GM12865 (cell line): ENCODE measurements at places on chromosomes 3 and 15.

DNA sequence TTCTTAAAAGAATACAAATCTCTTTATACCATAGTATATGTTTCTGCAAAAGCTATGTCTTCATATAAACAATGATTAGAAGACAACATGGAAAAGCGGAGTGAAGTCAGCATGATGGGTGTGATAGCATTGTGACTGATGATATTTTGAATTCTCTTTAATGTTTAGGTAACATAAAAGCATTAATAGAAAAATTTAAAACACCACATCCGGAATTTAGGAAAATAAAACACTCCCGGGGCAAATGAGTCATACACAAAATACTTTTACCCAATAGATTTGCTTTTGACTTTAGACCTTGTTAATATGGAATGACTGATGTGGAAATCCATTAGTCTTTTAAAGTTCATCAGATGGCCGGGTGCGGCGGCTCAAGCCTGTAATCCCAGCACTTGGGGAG lies 134.7 kb downstream of the P3H2 start:
- no peak for DNase-seq

GRCh38 chr3:185764980-185765370 lies 59.9 kb downstream of the IGF2BP2 start:
- no peak for DNase-seq

DNA sequence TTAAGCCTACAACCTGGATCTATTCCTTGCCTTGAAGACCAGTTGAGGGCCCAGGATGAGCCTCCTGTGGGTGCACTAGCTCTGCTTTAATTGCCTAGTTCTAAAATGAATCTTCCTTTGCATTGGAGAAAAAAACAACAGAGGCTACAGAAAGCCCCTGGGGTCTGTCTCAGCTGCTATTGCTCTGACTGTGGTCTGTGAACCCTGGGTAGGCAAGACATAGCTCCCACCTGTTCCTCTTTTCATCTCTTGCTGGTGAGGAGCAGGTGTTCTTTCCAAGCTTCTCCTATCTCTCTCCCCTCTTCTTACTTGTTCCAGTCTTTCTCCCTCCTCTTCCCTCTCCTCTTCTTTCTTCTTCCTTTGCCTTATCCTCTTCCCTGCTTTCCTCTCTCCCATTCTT lies 28.8 kb downstream of the RBP2 start:
- no peak for DNase-seq

GRCh38 chr15:44712346-44713005 lies 1.2 kb downstream of the B2M start:
- DNase-seq: peak; percentile 87

GRCh38 chr15:69491038-69491505 lies 38.5 kb downstream of the RPLP1 start:
- DNase-seq: no peak

DNA sequence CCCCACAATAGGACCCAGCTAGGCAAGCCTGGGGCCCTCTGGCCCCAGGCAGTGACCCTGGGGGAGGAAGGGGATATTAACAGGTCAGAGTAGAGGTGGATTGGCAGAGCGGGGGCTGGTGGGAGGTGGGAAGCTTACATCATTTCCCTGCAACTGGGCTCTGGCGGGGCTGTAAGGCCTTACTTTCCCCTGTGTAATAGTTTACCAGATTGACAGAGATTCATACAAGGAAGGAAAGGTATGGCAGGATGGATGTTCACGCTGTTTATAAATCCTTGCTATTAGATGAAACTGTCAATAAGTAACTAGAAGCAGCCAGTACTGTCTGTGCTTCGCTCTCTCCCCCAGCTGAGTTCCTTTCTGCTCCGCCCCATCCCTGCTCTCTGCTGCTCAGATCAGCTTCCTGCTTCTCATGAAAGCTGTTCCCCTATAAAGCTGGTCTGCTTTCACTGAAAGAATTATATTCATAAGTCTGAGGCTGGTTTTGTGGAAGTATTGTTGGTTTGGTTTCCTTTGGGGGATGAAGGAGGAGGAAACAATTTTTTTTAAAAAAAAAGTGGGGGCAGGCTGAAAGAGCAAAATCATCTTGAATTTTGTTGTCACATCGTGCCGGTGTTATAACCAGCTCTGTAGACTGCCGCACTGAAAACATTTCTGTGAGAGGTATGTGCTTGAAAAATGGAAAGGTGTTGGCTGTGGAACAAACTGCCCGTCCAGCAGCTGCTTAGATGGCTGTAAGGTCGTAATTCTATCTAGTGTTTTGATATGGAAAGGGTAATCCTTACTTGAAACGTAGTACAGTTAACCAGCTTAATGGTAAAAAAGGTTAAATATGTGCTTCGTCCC lies 76.4 kb downstream of the BBX start:
- DNase-seq: peak; percentile 69

DNA sequence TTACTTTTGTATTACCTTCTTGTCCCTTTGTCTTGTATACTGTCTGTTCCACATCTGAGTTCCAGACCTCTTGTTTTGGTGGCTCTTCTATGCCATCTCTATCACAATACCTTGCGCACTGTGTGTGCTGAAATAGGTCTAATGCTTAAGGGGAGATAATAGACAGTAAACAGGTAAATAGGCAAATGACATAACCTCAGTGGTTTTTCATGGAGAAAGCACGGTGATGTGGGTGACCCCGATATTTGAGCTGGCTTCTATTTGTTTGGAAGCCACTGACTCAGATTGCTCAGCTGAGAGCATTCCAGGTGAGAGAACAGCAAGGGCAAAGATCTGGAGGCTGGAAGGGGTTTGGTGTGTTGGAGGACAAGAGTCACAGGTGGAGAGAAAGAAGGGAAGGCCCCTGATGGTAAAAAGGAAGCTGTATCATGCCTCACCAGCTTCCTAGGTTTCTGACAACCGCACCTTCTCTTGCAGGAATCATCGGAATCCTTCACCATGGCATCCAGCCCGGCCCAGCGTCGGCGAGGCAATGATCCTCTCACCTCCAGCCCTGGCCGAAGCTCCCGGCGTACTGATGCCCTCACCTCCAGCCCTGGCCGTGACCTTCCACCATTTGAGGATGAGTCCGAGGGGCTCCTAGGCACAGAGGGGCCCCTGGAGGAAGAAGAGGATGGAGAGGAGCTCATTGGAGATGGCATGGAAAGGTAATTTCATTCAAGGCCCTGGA lies 795 bp downstream of the MCM2 start:
- DNase-seq: no peak

GRCh38 chr3:976006-976405 lies 116.8 kb upstream of the CNTN6 start:
- DNase-seq: no peak

DNA sequence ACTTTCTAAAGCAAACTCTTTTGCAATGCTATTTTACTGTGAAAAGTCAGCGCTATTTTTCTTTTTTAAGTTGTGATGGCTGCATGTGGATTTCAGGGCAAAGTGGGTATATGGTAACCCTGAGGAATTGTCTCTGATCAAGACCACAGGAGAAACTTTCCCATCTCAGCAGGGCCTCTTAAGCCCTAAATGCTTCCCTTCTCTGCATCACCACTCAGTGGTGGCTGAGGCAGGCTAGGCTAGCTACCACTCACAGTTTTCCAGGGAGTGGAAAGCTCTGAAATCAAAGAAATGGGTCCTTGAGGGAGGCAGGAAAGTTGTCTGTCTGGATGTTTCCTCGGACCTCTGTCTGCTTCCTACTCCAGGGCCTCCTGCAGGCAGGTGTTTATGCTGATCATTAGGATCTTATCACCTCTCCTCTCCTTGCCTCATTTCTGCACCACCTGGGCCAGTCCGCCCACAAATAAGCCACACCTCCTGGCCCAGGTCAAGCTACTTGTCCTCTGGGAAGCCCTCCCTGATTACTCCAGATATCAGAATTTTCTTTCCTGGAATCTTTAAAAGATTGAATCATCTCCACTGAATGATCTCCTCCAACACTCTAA lies 37.0 kb downstream of the CEMIP start:
- no peak for DNase-seq

DNA sequence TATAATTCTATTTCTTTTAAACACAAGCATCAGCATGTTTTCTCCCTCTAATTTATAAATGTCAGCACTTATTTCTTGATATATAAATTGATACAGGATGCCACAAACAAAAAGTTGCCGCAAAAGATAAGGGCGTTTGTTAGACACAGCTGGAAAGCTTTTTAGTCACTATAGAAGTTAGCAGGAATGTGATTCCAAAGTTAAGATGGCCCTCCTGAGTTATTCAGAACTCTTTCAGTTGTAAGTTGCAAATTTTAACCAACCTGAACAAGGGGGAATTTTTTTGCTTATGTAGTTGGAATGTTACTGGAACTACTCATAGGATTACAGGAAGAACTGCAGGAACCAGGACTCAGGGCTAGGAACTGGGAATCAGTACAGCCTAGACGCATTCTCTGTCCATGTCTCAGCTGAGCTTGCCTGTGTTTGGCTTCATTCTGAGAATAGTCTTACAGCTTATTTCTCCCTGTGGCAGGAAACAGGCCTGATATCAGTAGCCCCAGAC lies 166.3 kb downstream of the VGLL4 start:
- DNase-seq: no peak

DNA sequence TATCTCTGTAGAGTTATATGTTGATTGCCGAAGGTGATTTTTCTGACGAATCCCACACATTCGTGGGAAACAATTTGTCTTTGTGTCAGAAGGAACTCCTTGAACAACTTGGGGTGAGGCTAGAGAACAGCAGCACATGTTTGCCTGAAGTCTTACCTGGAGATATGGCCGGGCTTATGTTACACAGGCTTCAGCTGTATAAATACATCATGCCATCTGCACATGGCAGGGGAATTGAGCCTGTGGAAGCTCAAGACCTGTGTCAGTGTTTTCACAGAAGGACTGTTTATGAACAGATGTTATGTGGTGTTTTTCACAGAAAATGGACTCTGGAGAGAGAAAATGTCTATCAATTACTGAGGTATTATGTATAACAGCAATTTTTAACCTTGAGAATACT lies 203.6 kb upstream of the MDFIC2 start:
- no peak for DNase-seq

- no peak for DNase-seq
Measured at GRCh38 chr15:29522373-29523276, 253.0 kb upstream of the NSMCE3 start.

DNA sequence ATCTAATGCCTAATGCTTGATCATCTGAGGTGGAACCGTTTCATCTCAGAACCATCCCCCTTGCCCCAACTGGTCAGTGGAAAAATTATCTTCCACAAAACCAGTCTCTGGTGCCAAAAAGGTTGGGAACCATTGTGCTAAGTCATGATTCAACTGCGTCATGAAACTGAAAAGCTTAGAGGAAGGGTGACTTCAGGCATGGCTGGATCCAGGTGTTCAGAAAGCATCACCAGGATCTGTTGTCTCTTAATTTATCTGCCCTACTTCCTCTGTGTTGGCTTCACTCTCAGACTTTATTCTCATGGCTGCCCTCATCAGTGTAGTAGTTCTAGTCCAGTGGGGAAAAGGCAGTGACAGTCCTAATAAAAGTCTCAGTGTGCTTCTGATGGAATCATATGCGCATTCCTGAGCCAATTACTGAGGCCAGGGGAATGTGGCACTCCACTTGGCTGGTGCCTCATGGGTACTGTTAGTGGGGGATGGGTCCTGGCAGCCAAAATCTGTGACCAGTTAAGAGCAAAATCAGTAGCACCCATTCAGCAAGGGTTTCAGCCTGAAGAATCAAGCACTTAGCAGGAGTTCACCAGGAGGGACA lies 110.3 kb downstream of the WNT5A start:
- peak; percentile 19 for DNase-seq

- DNase-seq: no peak
Measured at GRCh38 chr15:65375871-65376607, 1.8 kb downstream of the IGDCC3 start.
